ENCODE measurements at places on chromosomes 1 and 21.

DNA sequence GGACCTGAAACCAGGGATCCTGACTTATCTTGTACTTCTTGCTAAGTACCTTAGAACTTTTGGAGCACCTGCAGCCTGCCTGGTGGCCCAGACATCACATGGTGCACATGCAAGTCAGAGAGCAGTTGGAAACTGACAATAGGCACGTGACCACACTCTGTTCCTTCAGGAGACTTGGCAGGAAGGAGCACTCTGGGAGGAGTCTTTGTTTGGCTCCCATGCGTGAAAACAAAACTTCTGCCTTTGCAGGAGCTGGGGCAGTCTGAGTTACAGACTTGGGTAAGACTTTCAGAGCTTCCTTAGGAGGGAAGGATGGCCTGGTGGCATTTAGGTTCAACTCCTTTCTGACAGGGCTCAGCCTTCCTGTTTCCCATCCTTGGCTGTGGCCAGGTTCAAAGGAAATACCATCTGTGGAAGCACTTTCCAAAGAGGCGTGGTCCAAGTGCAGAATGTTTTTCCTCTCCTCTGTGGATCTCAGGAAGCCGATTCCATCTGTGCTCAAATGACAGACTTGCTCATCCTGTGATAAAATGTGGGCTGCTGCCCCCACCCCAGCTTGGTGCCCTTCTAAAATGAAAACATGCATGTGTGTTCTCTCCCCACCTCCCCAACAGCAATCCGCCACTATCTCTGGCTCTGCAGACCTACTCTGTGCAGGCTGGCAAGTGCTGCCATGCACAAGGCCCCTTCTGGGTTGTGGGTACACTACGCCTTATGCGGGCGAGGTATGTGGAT lies 14.1 kb upstream of the ZNF436 start:
- no peak for DNase-seq

- no peak for DNase-seq
These were observed 692.4 kb downstream of the KCNT2 start for GRCh38 chr1:195915826-195916225.

DNA sequence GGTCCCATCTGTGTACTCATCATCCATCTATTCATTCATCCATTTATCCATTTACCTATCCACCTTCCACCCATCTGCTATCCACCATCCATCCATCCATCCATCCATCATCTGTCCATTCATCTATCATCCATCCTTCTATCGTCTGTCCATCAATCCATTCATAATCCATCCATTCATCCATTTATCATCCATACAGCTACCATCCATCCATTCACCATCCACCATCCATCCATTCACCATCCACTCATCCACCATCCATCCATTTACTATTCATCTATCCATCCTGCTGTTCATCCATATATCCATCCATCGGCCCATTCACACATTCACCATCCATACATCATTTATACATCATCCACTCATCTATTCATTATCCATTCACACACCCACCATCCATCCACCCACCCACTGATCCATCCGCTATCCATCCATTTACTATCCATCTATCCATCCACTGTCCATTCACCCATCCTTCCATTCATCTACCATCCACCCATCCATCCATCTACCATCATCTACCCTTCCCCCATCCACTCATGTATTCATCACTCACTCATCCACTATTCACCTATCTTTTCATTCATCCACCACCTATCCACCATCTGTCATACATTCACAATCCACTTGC lies 96.4 kb downstream of the TRIM11 start:
- DNase-seq = no peak

- no peak for DNase-seq
These were observed 645.8 kb upstream of the USP24 start for GRCh38 chr1:55860798-55861519.

- DNase-seq = no peak
These were observed 10.7 kb downstream of the CHI3L2 start for GRCh38 chr1:111238056-111238795.

DNA sequence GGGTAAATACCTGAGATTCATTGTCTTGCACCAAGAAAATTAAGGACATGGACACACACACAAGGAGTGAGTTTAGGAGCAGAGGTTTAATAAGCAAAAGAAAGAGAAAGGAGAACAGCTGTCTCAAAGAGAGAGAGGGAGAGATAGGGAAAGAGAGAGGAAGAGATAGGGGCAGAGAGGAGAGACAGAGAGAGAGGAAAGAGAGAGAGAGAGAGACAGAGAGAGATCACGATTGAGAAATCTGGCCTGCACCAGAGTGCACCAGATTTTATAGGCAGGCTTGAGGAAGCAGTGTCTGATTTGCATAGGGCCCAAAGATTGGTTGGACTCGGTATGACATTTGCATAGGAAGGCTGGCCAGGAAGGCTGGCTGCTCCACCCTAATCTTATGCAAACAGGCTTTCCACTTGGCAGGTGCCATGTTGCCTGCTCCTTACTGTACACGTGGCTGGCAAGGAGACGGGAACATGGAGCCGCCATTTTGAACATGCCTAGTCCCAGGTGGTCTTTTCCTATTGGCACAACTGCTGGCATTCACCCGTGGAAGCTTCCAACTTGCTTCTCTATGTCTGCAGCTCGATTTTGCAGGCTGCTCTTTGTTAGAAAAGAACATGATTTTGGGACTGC lies 419.9 kb downstream of the ZP4 start:
- no peak for DNase-seq

DNA sequence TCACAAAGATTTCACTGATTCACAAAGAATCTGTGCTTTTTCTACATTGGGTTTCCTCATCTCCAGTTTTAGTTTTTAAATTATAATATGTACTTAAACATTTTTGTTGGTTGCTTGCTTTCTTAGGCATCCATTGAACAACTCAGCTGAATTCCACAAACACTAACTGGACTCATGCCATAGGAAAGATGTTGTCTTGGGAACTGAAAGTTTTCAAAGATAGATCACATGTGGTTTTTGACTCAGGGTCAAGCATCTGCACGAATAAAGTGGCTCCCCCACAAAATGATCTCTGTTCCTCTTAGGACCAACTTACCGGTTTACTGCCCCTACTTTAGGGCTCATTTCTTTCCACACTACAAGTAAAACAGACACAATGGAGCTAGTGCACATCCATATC lies 3.1 kb upstream of the KRTAP21-1 start:
- no peak for DNase-seq

DNA sequence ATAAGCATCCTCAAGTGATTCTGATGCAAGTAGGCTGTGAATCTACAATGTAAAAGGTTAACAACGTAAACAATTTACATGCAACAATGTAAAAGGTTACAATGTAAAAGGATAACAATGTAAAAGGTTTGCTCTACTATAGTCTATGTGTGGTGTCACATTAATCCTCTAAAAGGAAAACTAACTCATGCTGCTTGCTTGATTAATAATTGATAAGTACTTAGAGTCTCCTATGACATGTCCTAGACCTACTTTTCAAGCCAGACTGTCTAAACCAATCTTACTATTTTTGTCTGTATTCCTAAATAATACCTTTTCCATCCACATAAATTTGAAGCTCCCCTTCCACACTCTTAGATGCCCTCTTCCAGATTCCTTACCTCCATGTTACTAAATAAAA lies 606.8 kb downstream of the LTN1 start:
- no peak for DNase-seq

- DNase-seq = no peak
These were observed 18.4 kb upstream of the SIPA1L2 start for GRCh38 chr1:232648316-232648715.

- DNase-seq = no peak
These were observed 267.5 kb upstream of the RAB4A start for GRCh38 chr1:229003233-229004031.

DNA sequence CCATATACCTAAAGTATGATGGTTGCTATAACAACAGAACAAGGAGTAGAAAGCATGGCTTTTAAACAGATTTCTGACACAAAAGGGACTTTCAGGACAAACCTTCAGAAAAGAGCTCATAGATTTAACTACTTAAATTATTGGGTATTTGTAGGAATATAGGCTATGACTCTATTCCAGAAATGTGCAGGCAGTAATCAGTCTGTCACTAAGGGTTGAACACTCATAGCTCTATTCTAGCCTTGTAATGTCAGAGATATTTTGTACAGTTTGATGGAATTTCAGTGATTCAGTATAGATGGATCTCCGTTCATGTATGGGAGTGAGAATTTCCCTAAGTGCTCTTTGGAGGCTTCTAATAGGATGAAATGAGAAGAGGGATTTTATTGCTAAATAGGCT lies 82.8 kb downstream of the EXTL2 start:
- DNase-seq = no peak

GRCh38 chr1:209850342-209850979 lies 22.7 kb downstream of the UTP25 start:
- peak; percentile 44 for DNase-seq

DNA sequence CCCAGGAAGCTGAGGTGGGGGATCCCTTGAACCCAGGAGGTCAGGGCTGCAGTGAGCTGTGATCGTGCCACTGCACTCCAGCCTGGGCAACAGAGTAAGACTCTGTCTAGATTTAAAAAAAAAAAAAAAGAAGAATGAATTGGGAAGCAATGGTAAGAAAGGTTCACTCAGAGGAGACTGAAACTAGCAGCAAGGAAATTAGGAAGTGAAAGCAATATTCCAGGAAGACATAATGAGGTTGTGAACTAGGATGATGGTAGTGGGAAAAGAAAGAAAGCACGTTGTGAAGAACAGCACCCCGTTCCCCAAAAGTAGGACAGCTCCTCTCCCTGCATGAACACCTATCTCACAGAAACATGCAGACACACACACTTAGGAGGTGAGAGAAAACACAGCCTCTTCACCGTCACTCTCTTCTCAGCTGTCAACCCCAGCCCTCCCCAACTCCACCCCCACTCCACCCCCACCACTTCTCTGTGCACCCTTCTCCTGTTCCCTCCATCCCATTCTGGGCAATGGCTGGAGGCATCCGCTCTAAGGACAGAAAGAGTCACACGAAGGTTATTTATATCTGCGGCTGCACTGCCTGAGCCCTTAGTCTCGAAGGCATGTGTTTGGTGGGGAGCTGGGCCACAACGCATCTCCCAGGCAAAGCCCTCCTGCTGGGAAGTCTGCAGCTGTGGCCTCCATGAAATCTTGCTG lies 101.8 kb upstream of the LPGAT1 start:
- DNase-seq = no peak

- no peak for DNase-seq
These were observed 137.3 kb upstream of the USH2A start for GRCh38 chr1:216560527-216560926.

DNA sequence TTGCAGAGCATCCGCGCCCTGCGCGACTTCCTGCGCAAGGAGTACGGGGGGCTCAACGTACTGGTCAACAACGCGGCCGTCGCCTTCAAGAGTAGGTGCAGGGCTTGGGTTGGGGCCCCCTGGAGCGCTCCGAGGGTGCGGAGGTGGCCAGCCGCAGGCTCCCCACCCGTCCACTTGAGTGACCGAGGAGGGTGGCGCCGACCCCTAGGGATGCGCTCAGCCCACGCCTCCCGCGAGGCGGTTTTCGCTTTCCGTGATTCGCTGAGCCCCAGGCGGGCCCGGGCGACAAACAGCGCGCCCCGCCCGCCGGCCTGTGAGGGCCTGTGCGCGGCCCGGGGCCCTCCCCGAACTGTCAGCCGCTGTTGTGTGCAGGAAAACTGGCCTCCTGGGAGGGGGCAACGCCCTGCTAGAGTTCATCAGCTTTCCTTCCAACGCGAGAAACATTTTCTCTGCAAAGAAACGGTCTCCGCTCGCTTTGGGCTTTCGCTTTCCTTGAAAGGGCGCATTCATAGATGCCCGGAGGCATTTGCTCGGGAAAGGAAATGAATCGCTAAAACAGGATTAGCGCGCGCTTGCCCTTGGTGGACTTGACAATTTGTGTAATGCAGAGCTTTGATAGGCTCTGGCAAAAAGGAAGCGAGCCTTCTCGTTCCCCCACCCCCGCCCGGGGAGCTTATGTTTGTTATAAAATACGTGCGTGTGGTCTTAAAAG lies 668 bp downstream of the CBR3 start:
- DNase-seq = peak; percentile 78

DNA sequence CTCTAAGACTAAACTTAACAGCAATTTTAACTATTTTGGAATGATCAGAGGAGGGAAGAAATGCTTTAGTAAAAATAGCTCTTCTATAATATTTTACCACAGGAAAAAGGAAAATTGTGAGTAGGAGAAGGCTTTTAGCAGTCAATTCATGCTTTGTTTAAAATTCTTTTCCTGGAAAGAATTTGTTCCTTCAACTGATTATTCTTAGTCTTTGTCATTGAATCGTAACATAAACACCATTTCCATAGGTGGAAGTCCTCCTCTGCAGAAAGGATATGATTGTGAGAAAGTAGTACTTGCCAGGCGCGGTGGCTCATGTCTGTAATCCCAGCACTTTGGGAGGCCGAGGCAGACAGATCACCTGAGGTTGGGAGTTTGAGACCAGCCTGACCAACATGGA lies 11.9 kb upstream of the ACTA1 start:
- no peak for DNase-seq

- no peak for DNase-seq
These were observed 125.9 kb downstream of the ATP5PO start for GRCh38 chr21:33789697-33790096.

- DNase-seq = no peak
These were observed 64.9 kb downstream of the PRKCZ start for GRCh38 chr1:2115008-2115641.

DNA sequence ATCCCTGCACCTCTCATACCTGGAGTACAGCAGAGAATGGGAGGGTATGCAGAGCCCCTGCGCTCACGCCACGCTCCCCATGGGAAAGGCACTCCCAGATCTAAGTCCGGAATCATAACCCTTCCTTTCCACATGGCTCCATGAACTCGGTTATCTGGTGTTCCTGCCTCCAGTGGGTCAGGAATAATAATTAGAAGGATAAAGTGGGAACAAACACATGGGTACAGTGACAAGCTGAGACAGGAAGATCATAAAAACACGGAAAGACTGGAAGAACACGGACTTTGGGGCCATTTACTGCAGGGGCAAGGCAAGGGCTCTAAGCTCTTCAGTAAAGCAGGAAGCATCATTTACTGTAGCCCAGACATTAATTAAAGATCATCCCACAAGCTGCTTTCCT lies 48.6 kb downstream of the FOXO6 start:
- DNase-seq = no peak

Measured in GM13977 (cell line).